ENCODE measurements at places on chromosomes 6 and 20.

DNA sequence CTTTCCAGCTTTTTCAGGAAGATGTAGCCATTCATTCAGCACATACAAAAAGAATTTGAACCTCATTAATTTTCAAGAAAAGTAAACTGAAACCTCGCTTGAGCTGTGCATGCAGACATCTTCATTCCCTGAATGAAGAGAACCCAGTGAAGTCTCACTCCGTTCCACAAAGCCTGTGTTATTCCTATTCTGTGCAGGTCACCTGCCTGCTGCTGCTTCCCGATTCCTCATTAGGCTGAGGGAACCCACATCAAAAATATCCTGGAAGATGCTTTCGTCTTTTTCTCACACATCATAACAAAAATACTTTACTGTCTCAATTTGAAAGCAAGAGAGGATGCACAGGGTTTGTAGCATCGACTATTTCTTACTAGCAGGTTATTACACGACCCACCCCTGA lies 40.1 kb downstream of the TRMT6 start:
- DNase-seq: no peak

DNA sequence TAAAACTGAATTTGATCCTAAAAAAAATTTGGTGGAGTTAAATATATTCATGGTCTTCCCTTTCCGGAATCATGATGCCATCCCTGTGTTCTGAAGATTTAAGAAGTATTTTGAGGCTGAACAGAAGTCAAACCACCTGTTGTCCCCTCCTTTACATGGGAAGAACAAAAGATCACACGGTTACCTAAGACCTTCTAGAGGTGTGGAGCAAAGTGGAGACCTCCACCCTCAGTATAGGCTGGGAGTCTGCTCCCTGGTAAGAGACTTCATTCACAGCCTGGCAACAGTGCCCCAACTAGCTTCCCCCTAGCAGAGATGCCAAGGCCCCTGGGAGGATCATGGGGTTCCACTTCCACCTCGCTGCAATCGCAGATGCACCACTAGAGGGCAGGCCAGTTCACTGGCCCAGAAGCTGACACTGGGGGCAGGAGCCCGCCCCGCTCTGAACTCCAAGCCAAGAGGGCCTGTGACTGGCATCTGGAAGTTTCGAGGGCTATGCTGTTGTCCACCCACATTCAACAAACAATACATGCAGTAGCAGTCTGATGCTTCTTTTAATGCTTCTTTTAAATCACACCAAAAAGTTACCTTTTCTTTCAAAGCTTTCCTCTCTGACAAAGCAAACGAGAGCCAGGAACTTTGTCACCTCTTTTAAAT lies 19.5 kb upstream of the UBE2J1 start:
- peak; percentile 73 for DNase-seq

GRCh38 chr6:17165383-17165782 lies 63.5 kb downstream of the STMND1 start:
- DNase-seq: no peak

DNA sequence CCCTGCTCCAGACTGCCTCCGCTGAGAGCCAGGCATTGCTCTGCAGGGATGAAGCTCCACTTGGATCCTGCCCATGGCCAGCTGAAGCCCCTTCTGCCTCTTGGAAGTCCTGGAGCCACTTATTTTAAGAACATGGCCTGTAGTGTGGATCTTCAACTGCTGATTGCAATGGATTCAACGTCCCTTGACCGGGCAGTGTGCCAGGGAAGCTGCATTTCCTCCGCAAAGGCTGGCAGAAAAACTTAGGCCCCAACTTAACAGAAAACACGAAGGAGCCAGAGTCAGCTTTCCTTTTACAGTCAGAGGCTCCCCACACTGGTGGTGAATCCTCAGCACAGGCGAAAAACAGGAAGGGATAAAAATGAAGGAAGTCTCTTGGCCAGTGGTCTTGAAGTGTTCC lies 26.3 kb upstream of the FOXQ1 start:
- DNase-seq: no peak
